ENCODE measurements at places on chromosomes 5 and 9.

DNA sequence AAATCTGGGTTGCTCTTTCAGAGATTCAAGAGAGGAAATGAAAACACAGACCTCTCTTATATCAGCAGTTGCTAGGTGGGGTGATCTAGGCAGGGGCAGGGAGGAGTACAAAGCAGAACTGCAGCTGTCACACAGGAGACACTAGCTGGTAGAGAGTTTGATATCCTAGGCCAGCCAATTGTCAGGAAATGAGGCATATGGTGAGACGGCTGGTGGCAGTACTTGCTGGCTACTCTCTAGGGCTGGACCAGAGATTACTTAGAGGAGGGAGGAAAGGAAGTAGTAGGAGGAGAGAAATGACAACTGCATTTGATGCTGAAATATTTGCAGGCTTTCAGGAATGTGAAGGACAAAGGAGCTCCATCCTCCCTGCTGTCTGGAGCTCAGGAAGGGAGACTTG is 113.8 kb downstream of the TRIM32 start:
- DNase-seq, result no peak

GRCh38 chr5:73215891-73216610 is 43.1 kb downstream of the TMEM174 start:
- peak; percentile 82 for DNase-seq

- DNase-seq, result no peak
These were observed 4.2 kb upstream of the KCNIP1 start for GRCh38 chr5:170499621-170500020.

- no peak for DNase-seq
These were observed 403.0 kb downstream of the ZNF608 start for GRCh38 chr5:124343451-124343867.

- DNase-seq, result no peak
These were observed 66.5 kb downstream of the DTWD2 start for GRCh38 chr5:118921866-118922265.

DNA sequence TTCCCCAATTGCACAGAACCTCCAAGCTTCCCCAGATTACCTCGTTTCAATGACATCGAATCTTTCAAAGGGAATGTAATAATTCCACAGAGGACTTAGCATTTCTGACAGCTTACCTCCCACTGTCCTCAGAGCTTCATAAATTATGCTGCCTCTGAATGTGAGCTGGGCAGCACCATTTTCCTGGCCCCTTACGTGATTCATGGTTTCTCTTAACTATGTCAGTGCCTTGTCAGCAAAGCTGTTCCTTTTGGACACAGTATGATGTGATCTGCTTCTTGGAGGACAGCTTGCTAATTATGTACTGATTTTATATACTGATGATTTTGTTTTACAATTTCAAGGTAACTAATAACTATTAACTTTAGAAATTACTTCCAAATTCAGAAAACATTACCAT is 27.7 kb upstream of the SSBP2 start:
- peak; percentile 50 for DNase-seq

DNA sequence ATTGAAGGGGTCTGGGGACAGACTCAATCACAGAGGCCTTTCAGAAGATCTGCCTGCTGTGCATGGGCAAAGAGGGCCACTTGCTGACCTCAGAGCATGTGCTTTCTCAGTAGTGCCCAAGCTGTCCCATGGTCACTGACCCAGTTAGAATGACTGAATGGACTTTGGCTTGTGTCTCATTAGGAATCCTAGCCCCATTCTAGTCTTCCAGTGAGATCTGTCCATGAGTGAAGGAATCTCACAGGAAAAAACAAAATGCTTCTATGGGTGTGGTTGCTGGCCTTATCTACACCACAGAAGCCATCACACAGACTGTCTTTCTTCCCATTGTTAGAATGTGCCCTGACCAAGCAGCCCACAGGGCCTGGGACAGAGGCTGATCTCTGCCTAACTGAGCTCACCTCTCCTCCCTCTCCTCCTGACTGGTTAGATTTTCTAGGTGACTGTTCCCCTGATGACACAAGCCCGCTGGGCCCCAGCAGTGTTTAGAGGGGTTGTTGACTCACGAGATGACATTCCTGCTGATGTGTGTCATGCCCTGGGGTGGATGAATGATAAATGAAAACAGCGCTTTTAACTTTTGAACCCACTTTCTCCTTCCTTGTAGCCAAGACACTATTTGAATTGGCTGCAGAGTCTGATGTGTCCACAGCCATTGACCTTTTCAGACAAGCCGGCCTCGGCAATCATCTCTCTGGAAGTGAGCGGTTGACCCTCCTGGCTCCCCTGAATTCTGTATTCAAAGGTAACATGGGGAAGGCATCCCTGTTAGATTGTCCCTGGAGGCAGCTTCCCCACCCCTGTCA is 24.8 kb downstream of the TGFBI start:
- DNase-seq, result no peak

GRCh38 chr5:59299006-59299405 is 594.5 kb downstream of the PDE4D start:
- DNase-seq, result no peak

DNA sequence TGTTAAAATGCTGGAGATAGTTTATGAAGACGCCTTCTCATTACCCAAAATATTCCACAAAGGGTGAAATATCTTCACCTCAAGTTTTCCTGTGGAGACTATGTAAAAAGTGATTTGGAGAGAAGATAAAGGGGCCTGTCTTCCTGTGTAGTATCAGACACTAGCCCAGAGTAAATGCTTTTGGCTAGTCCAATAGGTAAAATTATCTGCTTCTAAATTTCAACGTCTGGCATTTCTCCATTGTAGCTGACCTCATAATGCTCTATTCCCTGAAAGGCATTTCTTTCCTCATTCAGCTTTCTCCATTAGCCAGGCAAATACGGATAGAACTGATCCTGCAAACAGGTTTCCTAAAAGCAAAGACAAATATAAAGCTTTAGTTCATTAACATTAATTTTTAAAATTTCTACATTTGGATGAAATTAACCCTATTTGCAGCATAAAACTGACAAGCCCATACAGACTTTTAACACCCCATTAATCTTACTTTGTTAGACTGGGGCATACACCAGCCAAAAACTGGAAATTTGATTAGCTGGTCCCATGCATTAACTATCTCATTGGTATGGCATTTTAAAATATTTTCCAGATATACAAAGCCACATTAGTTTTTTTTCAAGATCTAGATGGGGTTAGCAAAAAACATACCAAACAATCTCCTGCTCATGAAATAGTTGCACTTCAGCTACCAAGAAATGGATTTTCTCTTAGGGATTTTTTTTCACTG is 548.8 kb downstream of the EFNA5 start:
- DNase-seq, result no peak

DNA sequence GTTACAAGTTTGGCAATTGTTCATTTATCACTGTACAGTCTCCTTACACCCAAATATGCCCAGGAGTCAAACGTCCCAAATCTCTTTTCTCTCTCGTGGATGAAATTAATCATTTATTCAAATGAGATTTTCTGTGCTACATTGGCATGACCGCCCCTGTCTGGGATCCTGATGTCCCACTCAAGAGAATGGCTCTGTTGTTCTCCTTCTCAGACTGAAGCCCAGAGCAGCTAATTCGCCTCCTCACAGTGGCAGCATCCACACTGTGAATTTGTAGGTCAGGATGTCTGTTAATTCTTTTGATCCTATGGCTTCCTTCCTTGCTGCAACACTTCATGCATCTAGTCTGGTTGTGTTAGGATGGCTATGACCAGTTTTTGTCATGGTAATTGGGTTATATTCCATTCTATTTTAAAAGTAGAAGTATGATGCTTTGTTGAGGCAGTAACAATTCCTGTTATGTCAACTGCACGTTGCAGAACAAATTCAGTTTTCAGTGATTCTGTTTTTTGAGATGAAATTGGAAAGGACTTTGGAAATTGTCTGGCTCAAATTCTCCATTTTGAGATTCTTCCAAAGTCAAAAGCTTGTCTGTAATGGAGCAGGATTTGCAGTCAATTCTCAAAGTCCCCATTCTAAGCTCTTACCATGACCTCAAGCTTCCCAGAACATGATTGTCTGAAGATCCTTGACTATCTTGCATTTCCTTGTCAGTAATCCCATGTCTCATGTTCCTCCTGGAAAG is 141.5 kb upstream of the GAS1 start:
- no peak for DNase-seq

DNA sequence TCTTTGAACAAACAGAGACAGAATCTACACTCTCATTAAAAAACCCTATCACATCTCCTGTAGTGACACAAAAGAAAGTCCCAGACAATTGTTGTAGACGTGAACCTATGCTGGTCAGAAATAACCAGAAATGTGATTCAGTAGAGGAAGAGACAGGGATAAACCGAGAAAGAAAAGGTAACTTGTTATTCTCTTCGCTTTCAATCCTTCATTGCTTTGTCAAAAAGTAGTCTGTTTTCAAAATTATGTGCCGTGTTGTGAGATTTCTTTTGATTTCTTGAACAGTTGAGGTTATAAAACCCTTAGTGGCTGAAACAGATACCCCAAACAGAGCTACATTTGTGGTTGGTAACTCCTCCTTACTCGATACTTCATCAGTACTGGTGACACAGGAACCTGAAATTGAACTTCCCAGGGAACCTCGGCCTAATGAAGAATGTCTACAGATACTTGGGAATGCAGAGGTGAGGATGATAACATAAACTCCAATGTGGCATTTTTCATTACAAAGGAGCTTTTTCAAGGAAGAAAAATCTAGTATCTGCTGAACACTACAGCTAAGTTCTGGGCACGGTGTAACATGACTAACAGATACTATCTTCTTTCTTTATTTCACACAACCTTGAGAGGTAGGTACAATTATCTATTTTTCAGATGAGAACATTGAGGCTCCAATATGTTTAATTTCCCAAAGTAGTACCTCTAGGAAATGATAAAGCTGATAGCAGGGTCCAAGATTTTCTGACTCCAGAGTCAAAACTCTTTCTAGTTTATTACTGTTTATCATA is 14.3 kb downstream of the HMGCR start:
- DNase-seq, result no peak

DNA sequence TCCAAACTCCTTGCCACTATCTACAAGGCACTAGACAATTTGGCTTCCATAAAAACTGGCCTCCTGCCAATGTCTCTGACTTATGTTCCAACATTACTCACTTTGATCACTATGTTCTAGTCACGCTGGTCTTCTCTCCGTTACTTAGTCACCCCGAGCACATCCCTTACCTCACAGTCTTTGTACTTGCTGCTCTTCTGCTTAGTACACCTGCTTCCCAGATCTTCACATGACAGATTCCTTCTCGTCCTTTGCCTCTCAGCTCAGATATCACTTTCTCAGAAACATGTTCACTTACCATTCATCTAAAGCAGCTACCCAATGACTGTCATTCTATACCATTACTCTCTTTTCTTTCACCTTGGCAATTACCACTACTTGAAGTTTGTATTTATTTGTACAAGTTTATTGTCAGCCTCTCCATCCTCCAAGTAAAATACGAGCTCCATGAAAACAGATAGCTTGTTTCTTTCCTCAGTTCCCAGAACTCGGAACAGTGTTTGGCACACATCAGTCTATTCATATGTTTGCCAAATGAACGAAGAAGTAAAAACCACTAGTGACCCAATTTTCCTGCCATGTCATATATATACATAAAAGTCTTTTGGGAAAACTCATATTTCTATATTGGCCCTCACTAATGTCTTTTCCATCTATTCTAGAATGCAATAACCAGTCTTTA is 5.9 kb upstream of the SLC22A5 start:
- peak; percentile 12 for DNase-seq

GRCh38 chr5:119243888-119244287 is 111.9 kb upstream of the TNFAIP8 start:
- DNase-seq, result no peak

DNA sequence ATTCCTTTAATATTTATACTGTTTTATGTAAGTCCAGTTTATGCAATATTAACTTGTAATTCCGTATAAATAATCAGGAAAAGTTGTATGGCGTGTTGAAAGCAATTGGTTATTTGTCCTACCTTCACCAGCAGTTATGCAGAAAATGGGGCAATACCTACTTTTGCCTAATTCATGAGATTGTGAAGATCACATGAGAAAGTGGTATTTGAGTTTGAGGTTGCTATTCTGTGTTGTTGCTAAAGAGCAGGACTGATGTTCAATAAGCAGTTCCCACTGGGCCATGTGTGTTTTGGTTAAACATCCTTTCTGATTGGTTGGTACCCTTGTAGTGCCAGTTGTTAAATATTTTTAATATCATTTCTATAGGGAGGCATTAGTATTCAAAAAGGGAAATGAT is 3.2 kb downstream of the TGFBR1 start:
- no peak for DNase-seq

DNA sequence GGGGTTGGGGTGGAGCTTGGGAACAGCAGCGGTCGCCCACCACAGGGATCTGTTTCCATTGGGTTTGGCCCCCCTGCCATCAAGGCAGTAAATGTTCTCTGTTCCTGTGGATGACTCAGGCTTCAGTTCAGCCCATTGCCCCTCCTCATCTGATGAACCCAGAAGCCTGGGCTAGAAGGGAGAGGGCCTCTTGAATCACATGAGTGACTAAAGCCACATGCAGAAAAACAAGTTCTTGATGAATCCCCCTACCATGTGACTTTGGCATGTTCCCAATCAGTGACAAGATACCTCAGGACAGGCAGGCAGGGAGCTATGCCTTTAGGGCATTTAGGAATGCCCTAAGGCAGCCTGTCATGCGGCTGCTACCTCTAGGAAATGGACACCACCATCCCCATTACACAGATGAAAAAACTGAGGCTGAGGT is 2.5 kb downstream of the SH3PXD2B start:
- no peak for DNase-seq

- DNase-seq, result no peak
These were observed 235.9 kb downstream of the DMRTA1 start for GRCh38 chr9:22682536-22682935.

GRCh38 chr9:135048046-135048757 is 39.3 kb upstream of the OLFM1 start:
- DNase-seq, result no peak

- peak; percentile 18 for DNase-seq
These were observed at the start of gene AFAP1L1 for GRCh38 chr5:149271716-149272563. Gene AFAP1L1 (plus strand): TSS chr5:149271859. CDS start chr5:149271969, 110 bp downstream.

DNA sequence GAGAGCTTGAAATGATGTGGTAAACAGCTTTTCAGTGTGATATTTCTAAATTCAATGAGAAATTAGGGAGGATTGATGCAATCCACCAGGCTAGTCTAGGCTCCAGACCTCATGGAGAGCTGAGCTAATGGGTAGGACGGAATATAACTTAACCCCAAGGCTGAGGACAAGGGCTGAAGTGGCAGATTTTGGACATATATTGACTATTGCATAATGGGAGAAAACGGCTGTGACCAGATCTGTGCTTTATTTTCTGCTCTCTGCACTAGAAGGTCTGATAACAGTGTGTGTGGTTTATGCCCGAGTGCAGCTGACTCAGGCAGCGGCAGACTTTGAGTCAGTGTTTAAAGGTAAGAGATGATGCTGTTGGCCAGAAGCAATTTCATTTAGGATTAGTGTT is 70.6 kb downstream of the ACTBL2 start:
- no peak for DNase-seq
